ENCODE measurements at places on chromosomes 6 and 20.

DNA sequence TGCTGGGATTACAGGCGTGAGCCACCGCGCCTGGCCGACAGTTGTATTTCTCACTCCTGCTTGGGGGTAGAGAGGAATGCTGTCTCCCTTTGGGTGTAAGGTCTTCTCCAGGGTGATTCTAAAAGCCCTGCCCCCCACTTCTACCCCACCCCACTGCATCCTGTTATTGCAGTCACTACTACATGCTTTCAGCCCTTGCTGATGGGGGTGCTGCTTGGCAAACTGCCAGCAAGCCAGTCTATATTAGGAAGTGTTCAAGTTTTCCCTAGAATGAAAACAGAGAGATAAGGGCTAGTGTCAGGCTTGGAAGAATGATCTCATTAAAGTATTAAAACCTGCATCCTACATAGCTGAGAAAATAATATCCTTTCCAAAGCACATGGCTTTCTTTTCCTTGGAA, 31.3 kb downstream of the TTI1 start:
- no peak for DNase-seq

DNA sequence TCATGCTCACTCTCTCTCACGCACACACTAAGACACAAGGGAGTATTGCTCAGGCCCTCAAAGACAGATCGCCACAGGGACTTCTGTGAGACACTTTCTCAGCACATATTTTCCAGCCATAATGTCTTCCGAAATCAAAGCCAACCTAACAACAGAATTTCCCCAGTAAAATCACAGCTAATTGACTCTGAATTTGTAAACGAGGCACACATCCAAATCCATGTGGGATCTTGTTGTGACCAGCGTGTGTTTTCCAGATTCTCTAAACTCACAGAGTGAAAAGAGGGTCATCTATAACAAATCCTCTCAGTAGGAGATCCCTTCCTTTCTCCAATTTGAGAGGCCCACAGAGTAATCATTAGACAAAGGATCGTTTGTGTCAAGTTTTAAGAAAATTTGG, 280.4 kb downstream of the PACRG start:
- DNase-seq: no peak

- no peak for DNase-seq
Measured at GRCh38 chr6:33172688-33173534, 19.4 kb downstream of the COL11A2 start.

GRCh38 chr6:35043381-35044130, 97.6 kb downstream of the TCP11 start:
- no peak for DNase-seq

- DNase-seq: no peak
Measured at GRCh38 chr20:45842169-45842812, 8.7 kb downstream of the SNX21 start.

- no peak for DNase-seq
Measured at GRCh38 chr6:37554480-37554819, 54.8 kb upstream of the CCDC167 start.

GRCh38 chr6:28657381-28657768, 131.7 kb downstream of the GPX5 start:
- no peak for DNase-seq

DNA sequence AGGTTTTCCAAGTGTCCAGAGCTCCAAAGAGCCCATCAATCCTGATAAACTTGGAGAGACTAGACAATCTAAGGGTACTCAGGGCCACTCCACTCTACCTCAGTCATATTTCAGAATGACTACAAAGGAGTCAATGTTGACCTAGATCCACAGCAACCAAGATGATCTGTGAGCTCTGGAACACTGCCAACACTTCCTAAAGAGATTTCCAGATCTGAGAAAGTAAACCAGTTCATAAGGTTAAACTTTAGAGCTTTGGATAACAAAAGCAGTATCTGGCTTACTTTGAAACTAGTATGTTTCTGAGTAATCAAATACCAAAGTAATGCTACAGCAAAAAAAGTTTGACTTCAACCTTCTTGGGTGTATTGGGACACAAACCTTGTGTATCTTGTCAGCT, 122.7 kb downstream of the BTBD9 start:
- no peak for DNase-seq

DNA sequence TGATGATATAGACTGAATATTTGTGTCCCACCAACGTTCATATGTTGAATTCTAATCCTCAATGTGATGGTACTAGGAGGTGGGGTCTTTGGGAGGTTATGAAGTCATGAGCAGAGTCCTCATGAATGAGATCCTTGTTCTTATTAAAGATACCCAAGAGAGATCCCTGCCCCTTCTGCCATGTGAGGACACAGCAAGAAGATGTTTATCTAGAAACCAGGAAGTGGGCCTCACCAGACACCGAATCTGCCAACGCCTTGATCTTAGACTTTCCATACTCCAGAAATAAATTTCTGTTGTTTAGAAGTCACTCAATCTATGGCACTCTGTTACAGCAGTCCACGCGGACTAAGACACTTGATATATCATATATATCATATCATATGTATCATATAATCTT, 67.7 kb upstream of the GCM1 start:
- no peak for DNase-seq

GRCh38 chr20:3785240-3786125, 1.1 kb downstream of the CENPB start:
- no peak for DNase-seq

GRCh38 chr20:8721098-8721497, 347.8 kb upstream of the PLCB4 start:
- DNase-seq: peak; percentile 36

- DNase-seq: no peak
Measured at GRCh38 chr6:7087066-7087465, 20.7 kb upstream of the RREB1 start.

- DNase-seq: no peak
Measured at GRCh38 chr6:140548366-140548765, 1173.9 kb upstream of the CITED2 start.

DNA sequence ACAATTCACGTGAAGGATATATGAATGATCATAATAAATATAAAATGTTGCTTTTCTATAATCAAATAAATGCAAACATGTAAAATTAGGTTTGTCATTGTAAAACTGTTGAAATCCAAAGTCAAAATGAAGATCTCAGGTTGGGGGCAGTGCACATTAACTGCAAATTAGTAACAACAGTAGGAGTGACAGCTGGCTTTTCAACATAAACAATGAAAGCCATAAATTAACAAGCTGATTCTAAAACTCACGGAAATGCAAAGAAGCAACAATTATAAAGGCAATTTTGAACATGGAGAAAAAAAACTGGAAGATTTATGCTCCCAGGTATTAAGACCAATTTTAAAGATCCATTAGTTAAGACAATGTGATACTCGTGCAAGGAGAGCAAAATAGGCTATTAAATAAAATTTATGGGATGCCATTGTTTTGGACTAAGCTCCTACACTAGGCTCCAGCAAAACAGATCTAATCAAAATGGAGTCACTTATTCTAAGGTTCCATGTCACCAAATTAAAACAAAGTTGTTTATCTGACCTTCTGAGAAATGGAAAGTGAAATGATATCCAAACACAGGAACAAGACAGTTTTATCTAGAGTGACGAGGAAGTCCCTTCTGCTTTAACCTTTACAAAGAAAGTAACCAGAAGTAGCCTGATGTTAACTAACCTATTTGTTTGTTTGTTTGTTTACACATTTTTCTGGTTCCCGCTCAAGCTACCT, 770.8 kb downstream of the EPHA7 start:
- no peak for DNase-seq

DNA sequence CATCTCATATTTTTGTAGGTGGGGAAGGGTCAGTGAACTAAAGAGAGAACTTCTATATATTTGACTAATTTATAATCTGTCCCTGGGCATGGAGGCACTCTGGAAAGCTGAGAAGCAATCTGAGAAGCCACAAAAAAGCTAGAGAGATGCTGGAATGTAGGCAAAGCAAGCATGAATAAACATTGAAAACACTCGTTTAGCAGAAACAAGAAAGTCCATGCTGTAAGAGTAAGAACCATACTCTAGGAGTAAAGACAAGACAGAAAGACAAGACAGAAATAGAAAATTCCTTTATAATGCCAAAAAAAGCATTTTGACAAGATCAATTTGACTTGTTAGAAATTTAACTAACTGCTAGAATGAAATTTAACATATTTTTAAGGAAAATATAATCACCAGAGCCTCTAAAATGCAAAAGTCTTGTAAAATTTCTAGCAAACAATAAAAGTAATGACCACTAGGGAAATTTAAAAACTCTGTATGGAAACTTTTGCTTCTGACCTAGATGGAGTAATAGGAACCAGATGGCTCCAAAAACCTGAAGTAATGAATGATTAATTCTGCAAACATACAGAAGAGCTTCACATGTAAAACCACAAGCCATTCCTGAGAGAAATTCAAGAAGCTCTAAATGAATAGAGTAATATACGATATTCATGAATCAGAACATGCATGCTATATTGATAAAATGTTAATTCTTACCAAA, 625.7 kb upstream of the PTCHD4 start:
- DNase-seq: no peak

DNA sequence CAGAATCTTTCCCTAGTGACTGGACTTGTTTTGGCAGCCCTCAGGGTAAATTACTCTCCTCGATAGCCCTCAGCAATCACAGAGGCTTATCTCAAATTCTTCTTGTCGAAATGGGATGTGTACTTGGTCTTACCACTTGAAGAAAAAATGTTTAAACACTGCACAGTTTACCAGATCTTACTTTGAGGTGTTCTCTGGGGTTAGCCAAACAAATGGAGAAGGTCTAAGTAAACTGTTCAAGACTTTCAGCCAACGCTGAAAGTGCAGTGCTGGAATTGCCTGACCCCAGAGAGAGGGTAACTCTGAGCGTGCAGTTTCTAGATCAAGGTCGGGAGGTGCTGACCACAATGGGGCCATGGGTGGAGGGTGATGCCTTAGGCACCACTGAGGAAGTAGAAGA, 39.2 kb downstream of the MYLIP start:
- DNase-seq: no peak

DNA sequence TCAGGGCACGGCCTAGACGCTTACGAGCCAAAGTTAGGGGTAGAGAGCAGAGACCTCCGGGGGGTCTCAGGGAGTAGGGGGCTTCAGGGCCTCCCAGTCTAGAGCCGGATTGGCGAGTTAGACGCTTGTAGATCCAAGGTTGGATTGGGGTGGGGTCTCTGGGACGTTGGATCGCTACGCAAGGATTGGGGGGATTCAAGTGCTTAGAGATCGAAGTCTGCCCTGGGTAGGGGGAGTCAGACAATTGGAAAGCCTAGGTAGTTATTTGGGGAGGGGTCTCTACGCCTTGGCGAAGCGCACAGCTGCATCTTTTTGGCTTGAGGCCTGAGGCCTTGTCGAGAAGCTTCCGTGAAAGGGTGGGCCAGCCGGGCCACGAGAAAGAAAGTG, 469 bp downstream of the STX16 start:
- DNase-seq: no peak

- DNase-seq: no peak
Measured at GRCh38 chr6:132495604-132496079, 17.3 kb downstream of the STX7 start.

DNA sequence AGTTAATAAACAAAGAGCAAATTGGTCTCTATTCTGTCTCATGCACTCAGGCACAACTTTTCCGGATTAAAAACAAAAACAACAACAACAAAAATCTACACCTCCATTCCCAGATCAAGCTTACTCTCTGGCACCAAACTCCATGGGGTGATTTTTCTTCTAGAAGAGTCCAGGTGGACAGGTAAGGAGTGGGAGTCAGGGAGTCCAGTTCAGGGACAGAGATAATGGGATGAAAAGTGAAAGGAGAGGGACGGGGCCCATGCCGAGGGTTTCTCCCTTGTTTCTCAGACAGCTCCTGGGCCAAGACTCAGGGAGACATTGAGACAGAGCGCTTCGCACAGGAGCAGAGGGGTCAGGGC, 437 bp upstream of the HLA-A start:
- DNase-seq: no peak

DNA sequence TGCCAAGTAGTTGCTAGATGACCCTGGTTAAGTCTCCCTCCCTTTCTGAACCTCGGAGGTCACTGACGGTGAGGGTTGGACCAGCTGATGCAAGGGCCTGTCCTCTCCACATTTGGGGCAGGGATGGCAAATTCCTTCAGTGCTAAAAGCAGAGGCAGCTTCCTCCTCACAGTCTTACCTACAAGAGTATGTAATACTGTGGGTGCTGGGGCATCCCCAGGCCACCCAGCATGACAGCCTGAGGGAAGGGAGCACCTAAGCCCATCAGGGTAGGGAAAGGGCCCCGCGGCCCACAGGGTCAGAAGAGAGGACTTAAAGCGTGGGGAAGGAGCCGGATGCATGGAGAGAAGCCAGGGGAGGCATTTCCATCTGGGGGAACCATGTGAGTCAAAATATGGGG, 38.0 kb downstream of the TGM3 start:
- DNase-seq: no peak

DNA sequence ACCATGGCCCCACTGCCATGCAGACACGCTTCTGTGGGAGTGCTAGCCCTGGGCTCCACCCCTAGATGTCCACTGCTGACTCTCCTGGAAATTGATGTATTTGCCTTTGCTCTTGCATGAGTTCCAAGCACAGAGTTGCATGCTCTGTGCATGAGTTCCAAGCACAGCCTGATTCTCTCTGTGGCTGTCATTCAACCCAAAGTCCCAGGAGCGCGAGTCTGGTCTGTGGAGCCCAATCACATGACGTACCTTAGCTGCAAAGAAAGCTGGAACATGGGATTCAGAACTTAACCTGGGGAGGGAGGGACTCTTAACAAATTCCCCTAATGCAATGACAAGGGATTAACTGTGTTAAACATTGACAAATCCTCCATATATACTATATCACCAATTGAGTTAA, 114.3 kb upstream of the SLC24A3 start:
- DNase-seq: no peak

- no peak for DNase-seq
Measured at GRCh38 chr20:34999021-34999451, 43.4 kb downstream of the MYH7B start.

DNA sequence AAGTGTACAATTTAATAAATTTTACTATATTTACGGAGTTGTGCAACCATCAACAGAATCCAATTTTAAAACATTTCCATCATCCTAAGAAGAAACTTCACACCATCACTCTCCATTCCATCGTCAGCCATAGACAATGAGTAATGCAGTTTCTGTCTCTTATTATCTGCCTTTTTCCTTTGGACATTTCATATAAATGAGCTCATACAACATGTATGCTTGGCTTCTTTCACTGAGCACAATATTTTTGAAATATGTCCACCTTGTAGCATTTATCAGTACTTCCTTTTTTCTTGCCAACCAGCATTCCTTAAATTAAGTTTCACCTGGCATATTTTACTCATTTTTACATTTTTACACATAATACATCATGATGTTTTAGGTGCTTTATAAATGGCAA, 22.7 kb upstream of the HIVEP1 start:
- DNase-seq: no peak

DNA sequence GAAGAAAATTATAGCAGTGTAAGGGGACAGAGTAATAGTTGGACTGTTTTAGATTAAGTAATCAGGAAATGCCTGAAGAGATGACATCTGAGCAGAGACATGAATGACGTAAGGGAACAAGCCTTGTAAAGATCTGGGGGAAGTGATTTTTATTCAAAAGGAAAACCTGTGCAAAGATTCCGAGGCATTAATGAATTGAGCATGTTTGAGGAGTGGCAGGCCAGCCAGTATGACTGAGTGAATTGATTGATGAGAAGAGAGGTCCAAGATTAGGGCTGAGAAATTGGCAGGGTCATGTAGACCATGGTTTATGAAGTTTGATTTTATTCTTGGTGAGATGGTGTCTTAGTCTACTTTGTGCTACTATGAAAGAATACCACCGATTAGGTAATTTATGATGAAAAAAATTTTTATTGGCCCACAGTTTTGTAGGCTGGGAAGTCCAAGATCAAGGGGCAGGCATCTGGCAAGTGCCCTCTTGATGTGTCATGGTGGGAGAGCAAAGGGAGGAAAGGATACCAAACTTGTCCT, 95.1 kb downstream of the LIN28B start:
- DNase-seq: no peak

Measured in AG09319 (cell line).